ENCODE measurements at places on chromosomes 16 and 17.

DNA sequence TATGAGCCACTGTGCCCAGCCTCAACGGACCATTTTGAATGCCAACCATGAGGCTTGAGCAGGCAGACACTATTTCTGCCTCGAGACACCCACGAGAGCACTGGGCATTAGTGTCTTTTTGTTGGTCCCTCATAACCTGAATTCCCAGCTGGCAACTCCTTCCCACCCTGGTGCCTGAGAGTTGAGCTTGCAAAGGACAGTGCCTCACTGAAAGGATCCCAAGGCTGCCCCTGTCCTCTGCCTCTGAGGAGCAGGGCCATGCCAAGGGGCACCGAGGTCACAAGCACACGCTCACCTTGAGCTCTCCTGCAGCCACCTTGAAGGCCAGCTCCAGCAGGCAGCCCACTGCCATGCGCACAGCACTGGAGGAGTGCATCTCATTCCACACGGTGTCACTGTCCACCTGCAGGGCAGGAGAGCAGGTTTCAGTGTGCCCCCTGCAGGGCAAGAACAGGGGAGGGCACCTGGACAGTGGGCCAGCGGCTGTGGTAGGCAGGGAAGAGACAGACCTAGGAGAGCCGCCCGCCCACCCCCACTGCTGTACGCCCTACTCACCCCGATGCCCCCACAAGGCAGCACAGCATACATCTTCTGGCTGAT is 12.8 kb downstream of the G6PC3 start:
- DNase-seq: no peak

GRCh38 chr17:7740481-7741001 is 23.0 kb downstream of the DNAH2 start:
- no peak for DNase-seq

DNA sequence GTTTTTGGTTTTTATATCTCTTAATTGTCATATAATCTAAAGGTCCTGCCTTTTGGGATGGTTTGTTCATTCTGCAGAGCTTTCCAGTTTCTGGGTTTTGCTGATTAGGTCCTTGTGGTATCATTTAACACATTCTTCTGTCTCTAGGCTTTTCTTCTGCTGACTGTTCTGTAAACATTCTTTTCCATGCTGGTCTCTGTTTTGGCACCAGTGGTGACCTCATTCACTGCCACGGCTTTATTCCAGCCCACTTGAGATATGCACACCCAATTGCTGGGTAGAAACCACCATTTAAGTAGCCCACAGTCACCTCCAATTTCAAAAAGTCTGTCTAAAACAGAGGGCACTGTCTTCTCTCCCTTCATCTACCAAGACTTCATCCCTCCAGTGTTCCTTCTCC is 31.1 kb upstream of the COX10 start:
- no peak for DNase-seq

GRCh38 chr17:66511135-66511534 is 208.7 kb downstream of the PRKCA start:
- DNase-seq: no peak

DNA sequence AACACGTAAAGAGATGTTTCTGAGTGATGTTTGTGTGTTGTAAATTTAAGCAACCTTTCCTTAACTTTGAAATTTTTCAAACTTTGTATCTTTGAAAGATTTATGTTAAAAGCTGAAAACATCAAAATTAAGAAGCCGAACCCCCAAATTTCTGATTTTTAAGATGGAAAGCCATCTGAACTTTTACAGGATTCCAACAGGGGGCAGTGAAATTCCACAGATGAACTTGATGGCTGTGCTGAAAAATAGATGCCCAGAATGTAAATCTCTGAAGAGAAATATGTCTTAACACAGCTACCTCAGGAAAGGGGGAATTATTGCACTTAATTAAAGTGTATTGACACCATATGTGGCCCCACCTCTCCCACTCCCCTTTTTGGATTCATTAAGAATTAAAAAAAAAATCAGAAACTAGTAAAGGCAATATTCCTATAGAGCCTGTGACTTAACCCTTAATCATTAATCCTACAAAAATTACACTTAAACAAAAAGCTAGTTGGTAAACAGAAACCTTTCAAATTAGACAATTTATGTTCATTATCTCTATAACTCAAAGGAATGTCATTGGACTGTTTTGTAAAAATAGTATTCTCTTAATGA is 597.9 kb downstream of the KCNJ2 start:
- peak; percentile 0 for DNase-seq

GRCh38 chr16:4976611-4977145 is 18.5 kb downstream of the SEC14L5 start:
- no peak for DNase-seq

GRCh38 chr17:68539548-68540467 is 27.6 kb downstream of the PRKAR1A start:
- DNase-seq: no peak

DNA sequence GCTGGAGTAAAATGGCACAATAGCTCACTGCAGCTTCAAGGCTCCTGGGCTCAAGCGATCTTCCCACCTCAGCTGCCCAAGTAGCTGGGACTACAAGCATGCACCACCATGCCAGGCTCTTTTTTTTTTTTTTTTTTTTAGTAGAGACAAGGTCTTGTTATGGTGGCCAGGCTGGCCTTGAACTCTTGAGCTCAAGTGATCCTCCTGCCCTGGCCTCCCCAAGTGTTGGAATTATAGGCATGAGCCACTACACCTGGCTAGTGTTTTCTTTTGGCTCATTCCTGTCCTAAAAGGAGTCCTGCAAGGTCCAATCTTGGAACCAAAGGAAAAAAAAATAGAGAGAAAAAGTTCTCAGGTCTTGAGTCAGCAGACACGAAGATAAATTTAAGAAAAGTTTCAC is 30.8 kb downstream of the PKD1L3 start:
- no peak for DNase-seq

Data from nucleus accumbens (tissue), 56 donors.